ENCODE measurements at places on chromosomes 4 and X.

- H3K4me1 ChIP-seq: no peaks in the 10 kb centered on the region
- H3K36me3 ChIP-seq: no peaks in the 10 kb centered on the region
- no peak overlapping the region for H3K27ac ChIP-seq
- no peak overlapping the region for H3K4me3 ChIP-seq
These were observed 52.5 kb downstream of the LINC00632 start for GRCh38 chrX:140762061-140762460.

DNA sequence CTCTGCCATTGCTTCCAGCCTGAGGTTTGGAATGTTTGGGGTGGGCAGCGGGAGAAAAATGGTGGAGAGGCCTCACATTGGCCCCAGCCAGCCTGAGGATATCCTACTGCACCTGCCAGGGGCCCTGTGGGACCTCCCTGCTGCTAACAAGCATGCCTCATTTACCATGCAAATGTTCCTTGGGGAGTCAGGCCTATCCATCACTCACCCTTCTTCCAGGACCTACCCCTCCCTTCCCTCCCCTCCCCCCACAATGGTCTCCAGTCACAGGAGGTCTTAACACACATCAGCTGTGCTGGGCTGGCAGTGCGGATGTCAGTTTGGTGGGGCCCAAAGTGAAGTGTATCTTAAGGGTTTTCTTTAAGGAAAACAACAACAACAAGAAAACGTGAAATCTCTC, 139.2 kb downstream of the SHOX start:
- DNase-seq: peak; percentile 57
- H3K36me3 ChIP-seq: no peaks in the 10 kb centered on the region
- H3K27me3 ChIP-seq: no peaks in the 10 kb centered on the region
- H3K4me1 ChIP-seq: peaks cover 12% of the 10 kb centered on the region
- H3K27ac ChIP-seq: no peak overlapping the region

DNA sequence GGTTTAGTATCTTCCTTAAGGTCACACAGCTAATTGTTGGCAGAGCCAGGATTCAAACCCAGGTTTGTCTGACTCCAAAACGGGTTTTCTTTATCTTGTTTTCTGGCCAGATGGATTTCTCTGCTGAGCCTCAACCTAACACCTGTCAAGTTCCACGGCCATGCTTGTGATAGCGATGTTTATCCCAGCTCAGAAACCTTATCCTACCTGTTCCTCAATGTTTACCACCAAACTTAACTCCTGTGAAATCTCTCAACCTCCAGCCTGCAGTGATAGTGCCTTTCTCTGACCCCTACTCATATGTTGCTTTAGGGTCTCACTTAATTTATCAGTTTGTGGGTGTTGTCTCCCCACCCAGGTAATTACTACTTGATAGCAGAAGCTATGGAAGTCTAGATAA, 246.0 kb downstream of the DCTD start:
- no peaks in the 10 kb centered on the region for H3K36me3 ChIP-seq
- DNase-seq: no peak
- H3K27me3 ChIP-seq: no peaks in the 10 kb centered on the region

- no peaks in the 10 kb centered on the region for H3K36me3 ChIP-seq
- no peaks in the 10 kb centered on the region for H3K4me1 ChIP-seq
- H3K27ac ChIP-seq: no peak overlapping the region
- DNase-seq: no peak
- no peak overlapping the region for H3K4me3 ChIP-seq
- H3K27me3 ChIP-seq: no peaks in the 10 kb centered on the region
These were observed 8.8 kb upstream of the FAM9C start for GRCh38 chrX:13053171-13053570.

GRCh38 chr4:70703619-70704214, 15.4 kb downstream of the UTP3 start:
- no peaks in the 10 kb centered on the region for H3K36me3 ChIP-seq
- H3K4me1 ChIP-seq: peaks cover 15% of the 10 kb centered on the region
- no peaks in the 10 kb centered on the region for H3K27me3 ChIP-seq

GRCh38 chr4:181173046-181173445, 1070.2 kb upstream of the TENM3 start:
- no peaks in the 10 kb centered on the region for H3K27me3 ChIP-seq
- H3K4me3 ChIP-seq: no peak overlapping the region
- H3K27ac ChIP-seq: no peak overlapping the region
- no peaks in the 10 kb centered on the region for H3K36me3 ChIP-seq
- DNase-seq: no peak

Data from neural progenitor cell (in vitro differentiated cells).